HuH-7 (cell line): ENCODE measurements at places on chromosomes 2 and 18.

- DNase-seq: peak; percentile 56
Observed at GRCh38 chr2:28751956-28752630, 463 bp downstream of the PPP1CB start.

- DNase-seq: no peak
Observed at GRCh38 chr2:21356086-21356856, 232.5 kb downstream of the TDRD15 start.

DNA sequence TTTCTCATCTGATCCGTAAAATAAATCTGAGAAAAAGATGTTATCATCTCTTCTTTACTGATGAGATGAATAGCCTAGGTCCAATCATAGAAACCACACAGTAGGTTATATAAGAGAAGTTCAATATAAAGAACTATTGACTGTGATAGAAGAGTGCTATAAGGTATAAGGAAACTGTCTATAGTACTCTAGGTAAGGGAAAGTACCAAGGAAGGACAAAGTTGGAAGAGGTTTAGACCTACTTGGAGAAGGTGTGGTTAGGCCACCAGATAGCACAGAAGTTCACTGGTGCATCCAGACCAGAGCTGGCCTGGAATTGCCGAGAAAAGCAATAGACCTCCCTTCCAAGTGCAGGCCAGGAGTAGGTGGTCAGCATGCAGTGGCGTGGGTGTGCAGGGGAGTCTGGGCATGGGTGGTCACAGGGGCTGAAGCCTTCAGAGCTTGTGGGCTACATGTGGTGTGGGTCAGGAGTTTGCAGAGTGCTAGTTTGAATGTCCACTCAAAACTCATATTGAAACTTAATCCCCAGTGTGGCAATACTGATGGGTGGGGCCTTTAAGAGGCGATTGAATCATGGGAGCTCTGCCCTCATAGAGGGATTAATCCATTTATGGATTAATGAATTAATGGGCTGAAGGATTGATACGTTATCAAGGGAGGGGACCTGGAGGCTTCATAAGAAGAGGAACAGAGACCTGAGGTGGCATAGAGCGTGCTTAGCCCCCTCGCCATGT, 86.3 kb downstream of the ALPK2 start:
- no peak for DNase-seq

DNA sequence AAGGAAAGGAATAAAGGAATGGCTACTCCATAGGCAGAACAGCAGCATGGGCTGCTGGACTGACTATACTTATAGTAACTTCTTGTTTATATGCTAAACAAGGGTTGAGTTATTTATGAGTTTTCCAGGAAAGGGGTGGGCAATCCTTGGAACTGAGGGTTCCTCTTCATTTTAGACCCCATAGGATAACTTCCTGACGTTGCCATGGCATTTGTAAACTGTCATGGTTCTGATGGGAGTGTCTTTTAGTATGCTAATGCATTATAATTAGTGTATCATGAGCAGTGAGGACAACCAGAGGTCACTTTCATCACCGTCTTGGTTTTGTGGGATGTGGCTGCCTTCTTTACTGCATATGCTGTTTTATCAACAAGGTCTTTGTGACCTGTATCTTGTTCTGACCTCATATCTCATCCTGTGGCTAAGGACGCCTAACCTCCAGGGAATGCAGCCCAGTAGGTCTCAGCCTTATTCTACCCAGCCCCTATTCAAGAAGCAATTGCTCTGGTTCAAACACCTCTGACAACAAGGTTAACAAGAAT, 98.6 kb upstream of the CABLES1 start:
- DNase-seq: no peak

DNA sequence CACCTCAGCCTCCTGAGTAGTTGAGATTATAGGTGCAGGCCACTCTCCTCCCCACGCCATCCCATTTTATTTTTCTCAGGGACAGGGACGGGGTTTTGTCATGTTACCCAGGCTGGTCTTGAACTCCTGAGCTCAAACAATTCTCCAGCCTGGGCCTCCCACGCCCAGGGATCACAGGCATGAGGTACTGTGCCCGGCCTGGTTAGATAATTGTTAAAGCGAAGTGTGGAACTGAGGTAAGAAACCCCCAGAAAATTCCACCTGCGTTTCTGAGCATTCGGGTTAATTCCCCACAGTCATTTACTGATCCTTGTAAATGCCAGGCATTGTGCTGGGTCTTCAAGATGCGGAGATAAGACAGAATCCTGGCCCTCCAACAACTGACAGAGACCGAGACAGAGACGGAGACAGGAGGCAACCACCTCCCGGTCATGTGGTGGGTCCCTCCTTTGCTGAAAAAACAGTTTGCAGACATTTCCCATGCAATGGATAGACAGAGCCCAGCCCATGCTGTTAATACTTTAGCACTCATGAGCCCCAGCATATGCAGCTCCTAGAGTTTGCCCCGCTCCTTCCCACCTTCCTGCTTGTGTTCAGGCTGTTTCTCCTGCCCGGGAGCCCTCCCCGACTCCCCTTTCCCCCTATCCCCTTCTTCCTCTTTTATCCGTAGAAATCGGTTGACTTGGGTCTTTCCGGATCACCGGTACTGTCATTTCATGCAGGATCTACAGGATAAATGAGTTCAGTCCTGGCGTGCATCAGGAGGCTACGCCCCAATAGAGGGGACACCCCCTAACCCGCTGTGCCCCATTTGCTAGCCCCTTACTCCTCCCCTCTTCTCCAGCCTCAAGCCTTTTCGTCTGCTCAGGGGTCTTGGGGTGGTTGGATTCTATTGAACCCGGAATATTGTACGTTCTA, 1.6 kb upstream of the RHOB start:
- no peak for DNase-seq

DNA sequence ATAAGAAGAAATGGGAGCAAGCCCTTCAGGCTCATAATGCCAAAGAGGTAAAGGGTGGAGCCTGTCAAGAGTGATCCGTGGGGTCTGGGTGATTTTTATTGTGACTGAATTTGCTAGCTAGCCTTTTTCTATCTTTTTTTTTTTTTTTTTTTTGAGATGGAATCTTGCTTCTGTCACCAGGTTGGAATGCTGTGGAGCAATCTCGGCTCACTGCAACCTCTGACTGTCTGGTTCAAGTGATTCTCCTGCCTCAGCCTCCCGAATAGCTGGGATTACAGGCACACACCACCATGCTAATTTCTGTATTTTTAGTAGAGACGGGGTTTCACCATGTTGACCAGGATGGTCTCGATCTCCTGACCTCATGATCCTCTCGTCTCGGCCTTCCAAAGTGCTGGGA, 29.1 kb downstream of the DRC1 start:
- DNase-seq: no peak

GRCh38 chr18:44453505-44453904, 227.2 kb upstream of the SETBP1 start:
- no peak for DNase-seq

DNA sequence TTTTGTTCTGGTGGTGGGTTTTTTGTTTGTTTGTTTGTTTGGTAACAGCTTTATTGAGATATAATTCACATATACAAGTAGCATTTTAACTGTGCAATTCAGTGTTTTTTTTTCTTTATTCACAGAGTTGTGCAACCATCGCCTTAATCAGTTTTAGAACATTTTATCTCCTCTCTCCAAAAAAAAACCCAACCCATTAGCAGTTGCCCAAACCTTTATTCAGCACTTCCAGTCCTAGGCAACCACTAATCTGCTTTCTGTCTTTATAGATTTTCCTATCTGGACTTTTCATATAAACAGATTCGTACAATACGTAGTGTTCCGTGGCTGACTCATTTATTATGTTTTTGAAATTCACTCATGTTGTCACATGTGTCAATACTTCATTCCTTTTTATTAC, 38.7 kb downstream of the CCDC138 start:
- DNase-seq: no peak

- DNase-seq: no peak
Observed at GRCh38 chr2:222747526-222748160, 76.2 kb downstream of the MOGAT1 start.

GRCh38 chr2:207135801-207136457, 29.8 kb downstream of the KLF7 start:
- DNase-seq: no peak

DNA sequence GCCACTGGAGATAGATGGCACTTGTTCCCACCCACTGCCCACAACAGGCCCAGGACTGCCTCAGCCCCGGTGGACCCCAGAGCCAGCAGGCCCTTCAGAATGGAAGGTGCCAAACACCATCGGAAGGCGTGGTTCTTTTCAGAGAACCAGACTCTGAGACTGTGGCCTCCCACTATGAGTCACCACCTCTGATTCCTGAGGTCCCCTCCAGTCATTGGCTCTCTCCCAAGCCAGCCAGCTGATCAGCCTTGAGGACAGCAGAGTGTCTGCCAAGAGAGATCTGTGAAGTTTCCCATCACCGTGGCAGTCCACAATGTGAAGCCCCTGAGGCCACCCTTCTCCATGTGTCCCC, 10.4 kb upstream of the MAP3K2 start:
- no peak for DNase-seq

DNA sequence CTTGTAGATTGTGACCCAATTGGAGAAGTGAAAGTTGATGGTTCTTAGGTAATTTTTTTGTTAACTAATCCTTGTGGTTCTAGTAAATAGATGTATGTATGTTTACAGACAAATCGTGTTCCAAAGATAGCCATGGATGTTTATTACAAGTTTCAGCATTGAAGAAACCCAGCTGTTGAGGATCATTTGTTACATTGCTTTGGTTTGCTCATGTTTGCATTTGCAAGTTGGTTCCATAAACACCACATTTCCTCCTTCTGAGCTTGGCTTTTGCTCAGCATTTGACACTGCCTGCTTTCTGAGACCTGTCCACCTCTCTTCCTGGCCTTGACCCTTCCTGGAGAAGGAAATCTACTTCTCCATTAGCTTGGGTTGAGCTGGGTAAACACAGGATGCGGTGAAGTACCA, 1.8 kb upstream of the CCDC68 start:
- no peak for DNase-seq

DNA sequence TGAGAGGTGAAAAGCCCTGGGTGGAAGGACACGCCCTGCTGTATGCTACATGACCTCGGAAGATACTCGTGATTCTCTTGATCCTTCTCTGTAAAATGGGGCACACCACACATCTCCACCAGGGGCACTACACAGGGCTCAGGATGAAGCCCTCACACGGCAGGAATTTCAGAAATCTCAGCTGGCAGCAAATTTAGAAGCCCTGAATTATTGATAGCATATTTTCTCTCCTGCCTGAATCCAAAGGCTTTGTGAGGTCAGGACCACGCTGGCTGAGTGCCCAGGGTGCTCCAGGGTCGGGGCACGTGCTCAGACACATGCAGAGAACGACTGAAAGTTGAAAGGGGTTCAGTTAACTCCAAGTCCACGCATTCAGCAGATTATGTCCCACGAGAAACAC, 42.1 kb upstream of the GALR1 start:
- peak; percentile 55 for DNase-seq

- no peak for DNase-seq
Observed at GRCh38 chr2:18830962-18831361, 241.6 kb upstream of the NT5C1B start.

GRCh38 chr2:121237336-121237979, 47.5 kb downstream of the TFCP2L1 start:
- no peak for DNase-seq

DNA sequence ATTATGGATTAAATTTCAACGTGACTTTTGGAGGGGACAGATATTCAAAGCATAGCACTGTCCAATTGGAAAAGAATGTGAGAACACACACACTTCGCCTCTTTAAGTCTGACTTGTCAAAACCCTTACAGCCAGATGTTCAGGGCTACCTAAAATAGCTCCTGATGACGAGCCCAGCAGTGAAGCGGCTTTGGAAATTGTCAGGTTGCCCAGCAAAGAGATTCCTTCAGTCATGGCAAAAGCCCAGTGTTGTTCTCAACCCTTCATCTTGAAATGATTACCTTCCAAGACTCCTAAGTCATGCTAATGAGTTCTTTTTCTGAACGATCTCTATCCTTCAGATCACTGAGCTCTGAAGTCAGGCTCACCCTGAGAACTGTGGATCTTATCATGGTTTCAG, 436.6 kb downstream of the LRATD1 start:
- no peak for DNase-seq

- no peak for DNase-seq
Observed at GRCh38 chr2:101617188-101617587, 80.3 kb upstream of the MAP4K4 start.

- DNase-seq: no peak
Observed at GRCh38 chr2:113202305-113203216, 28.8 kb downstream of the PSD4 start.

GRCh38 chr2:26542676-26543505, 65.0 kb upstream of the OTOF start:
- DNase-seq: no peak

GRCh38 chr2:4077017-4077416, 373.6 kb downstream of the DCDC2C start:
- no peak for DNase-seq

- DNase-seq: peak; percentile 83
Observed at GRCh38 chr2:237512774-237513466, 25.9 kb downstream of the MLPH start.

GRCh38 chr2:207502577-207503198, 27.1 kb upstream of the CREB1 start:
- DNase-seq: no peak

DNA sequence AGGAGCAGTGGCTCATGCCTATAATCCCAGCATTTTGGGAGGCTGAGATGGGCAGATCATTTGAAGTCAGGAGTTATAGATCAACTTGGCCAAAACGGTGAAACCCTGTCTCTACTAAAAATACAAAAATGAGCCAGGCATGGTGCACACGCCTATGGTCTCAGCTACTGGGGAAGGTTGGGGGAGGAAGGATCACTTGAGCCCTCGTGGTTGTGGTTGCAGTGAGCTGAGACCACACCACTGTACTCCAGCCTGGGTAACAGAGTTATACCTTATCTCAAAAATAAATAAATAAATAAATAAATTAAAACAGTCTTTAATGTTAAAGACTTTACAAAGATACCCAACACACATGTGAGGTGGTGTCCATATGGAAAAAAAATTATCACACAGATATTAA, 134.0 kb downstream of the C2orf74 start:
- no peak for DNase-seq

GRCh38 chr2:169877398-169877797, 50.1 kb downstream of the UBR3 start:
- DNase-seq: peak; percentile 20

- peak; percentile 47 for DNase-seq
Observed at GRCh38 chr2:205929246-205929942, 156.6 kb downstream of the INO80D start.

DNA sequence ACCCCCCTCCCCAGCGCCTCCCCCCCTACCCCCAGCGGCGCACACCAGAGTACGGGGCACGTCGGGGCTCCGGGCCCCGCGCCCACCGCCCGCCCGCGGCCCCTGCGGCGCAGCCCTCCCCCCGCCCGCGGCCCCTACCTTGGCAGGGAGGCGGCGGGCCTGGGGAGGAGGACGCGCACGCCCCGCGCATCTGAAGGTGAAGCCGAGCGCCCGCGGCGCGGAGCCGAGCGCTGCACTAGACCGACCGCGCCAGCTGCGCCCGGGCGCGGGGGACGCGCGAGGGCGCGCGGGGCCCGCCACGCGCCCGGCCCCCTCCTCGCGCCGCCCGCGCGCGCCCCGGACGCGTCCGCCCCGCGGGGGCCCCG, at the start of gene ZNF516:
ZNF516 (minus strand) TSS at position 237 of the 365 bp plus-strand sequence. CDS start 52,188 bp downstream, outside the sequence.
- DNase-seq: no peak

- no peak for DNase-seq
Observed at GRCh38 chr2:96330407-96330806, 5.2 kb upstream of the NCAPH start.
